ENCODE measurements at places on chromosomes 2 and 18. TPM values are rescaled to one million over a fixed set of nuclear protein-coding genes. Genes with fewer than 3 reads are reported as not detected.

DNA sequence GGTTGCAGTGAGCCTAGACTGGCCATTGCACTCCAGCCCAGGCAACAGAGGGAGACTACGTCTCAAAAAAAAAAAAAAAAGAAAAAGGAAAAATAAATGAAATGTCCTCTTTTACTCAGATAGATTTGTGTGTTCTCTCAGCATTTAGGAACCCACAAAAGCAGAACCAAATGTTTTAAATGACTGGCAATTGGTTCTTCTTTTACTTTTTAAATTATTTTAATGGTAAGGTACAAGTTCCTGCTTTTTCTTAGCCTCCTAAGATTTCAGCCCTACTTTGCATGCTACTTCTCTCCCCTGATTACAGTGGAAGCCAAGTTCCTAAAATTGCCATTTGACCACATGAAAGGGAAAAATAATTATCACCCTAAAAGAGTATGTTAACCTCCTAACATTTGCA, 23.5 kb downstream of the SRSF7 start:
- no peak overlapping the region for H3K4me3 ChIP-seq
- no peaks in the 10 kb centered on the region for H3K4me1 ChIP-seq
- no peaks in the 10 kb centered on the region for H3K36me3 ChIP-seq
- H3K27ac ChIP-seq: no peak overlapping the region
- no peaks in the 10 kb centered on the region for H3K27me3 ChIP-seq
- no peak for DNase-seq

GRCh38 chr2:98383166-98383565, 36.9 kb downstream of the CNGA3 start:
- H3K4me1 ChIP-seq: peaks cover 6% of the 10 kb centered on the region
- no peak overlapping the region for H3K27ac ChIP-seq
- no peak overlapping the region for H3K4me3 ChIP-seq
- no peaks in the 10 kb centered on the region for H3K36me3 ChIP-seq
- no peak for DNase-seq
- H3K27me3 ChIP-seq: peaks cover 100% of the 10 kb centered on the region

DNA sequence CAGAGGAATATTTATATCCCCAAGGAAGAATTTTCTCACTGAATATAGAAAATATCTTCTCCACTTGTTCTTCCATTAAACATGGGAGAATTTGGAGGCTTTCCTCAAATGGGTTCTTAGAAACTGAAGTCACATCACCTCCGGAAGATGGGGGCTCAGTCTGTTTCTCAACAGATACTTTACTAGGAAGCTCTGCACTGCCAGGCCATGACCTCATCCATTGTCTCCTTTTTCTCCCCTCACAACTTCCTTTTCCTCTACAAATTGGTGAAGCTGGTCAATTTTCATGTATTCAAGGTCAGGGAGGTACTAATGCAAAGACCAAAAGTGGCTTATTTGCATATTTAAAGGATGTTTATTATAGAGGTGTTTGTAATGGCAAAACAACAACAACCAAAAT, 173.1 kb downstream of the RNF152 start:
- H3K27ac ChIP-seq: no peak overlapping the region
- H3K4me1 ChIP-seq: no peaks in the 10 kb centered on the region
- H3K36me3 ChIP-seq: no peaks in the 10 kb centered on the region
- no peak overlapping the region for H3K4me3 ChIP-seq
- DNase-seq: no peak

DNA sequence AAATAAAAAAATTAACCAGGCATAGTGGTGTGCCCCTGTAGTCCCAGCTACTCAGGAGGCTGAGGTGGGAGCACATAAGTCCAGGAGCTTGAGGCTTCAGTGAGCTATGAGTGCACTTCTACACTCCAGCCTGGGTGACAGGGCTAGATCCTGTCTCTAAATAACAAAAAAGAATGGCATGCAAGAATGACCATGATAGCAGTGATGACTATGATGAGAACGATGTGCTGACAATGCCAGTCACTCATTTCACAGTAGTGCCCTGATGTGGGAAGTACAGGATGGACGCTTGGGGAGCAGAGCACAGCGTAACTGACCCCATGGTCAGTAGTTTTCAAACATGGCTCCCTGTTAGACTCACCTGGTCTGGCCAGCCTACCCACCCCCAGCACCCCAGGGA, 139.1 kb downstream of the VAPA start:
- no peaks in the 10 kb centered on the region for H3K36me3 ChIP-seq
- H3K27me3 ChIP-seq: peaks cover 19% of the 10 kb centered on the region
- DNase-seq: no peak
- peaks cover 7% of the 10 kb centered on the region for H3K4me1 ChIP-seq

DNA sequence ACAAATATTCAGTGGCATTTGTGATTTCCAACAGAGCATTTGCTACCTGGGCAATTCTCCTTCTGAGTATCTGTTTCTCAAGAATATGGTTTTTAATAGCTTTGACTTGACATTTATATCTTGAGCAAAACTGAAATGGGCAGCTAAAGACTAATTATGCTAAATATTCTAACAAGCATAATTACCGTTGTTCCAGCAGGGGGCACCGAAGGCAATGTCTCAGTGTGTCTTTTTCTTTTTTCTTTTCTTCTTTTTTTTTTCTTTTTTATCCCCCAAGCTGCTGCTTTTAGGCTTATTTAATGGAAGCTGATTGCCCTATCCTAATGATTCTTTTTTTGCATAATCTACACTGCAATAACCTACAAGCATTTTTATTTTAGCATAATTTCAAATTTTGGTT, 138.9 kb upstream of the NABP1 start:
- H3K36me3 ChIP-seq: no peaks in the 10 kb centered on the region
- H3K4me3 ChIP-seq: no peak overlapping the region
- H3K27ac ChIP-seq: no peak overlapping the region
- DNase-seq: peak; percentile 30
- H3K27me3 ChIP-seq: peaks cover 12% of the 10 kb centered on the region
- no peaks in the 10 kb centered on the region for H3K4me1 ChIP-seq

- H3K4me3 ChIP-seq: no peak overlapping the region
- H3K27ac ChIP-seq: no peak overlapping the region
- H3K4me1 ChIP-seq: no peaks in the 10 kb centered on the region
- peaks cover 3% of the 10 kb centered on the region for H3K36me3 ChIP-seq
These were observed 82.3 kb downstream of the NDUFA10 start for GRCh38 chr2:239942871-239943311.

GRCh38 chr2:197915548-197916265, 111.3 kb downstream of the PLCL1 start:
- H3K27ac ChIP-seq: no peak overlapping the region
- DNase-seq: no peak
- H3K36me3 ChIP-seq: no peaks in the 10 kb centered on the region
- H3K4me3 ChIP-seq: no peak overlapping the region
- H3K27me3 ChIP-seq: no peaks in the 10 kb centered on the region
- H3K4me1 ChIP-seq: no peaks in the 10 kb centered on the region

KCNK3 gene
- total RNA-seq: not detected
